ENCODE measurements at places on chromosomes 2 and 18. TPM values are rescaled to one million over a fixed set of nuclear protein-coding genes. Genes with fewer than 3 reads are reported as not detected.

Gene L3MBTL4
- total RNA-seq = 0.05 TPM

Gene DSG1
- not detected for total RNA-seq

Gene AMER3
- not detected for total RNA-seq

Gene LIPG
- total RNA-seq = not detected

Gene TANC1
- 0.16 TPM for total RNA-seq

DNA sequence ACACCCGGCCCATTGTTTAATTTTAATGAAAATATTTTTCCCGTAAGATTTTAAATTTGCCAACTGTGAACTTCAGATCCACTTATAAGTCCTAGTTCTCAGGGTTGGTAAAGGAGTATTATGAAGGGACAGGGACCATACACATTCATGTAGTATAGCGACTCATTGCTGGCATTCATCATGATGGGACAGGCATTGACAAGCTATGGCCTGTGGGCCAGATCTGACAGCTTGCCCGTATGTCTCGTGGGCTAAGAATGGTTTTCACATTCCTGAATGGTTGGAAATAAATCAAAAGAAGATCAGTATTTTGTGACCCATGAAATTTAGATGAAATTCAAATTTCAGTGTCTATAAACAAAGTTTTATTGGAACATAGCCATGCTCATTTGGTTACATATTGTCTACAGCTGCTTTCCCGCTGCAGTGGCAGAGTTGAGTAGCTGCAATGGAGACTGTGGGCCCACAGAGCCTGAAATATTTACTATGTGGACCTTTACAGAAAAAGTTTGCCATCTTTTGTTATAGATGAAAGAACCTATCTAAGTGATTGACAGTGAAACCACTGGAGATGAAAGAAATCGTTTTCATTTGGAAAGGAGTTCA, 4.1 kb downstream of the RAPGEF4 start:
- no peak overlapping the region for H3K4me3 ChIP-seq
- peaks cover 1% of the 10 kb centered on the region for H3K36me3 ChIP-seq
- no peak for DNase-seq
- H3K27ac ChIP-seq = no peak overlapping the region

GRCh38 chr2:8582651-8583399, 99.0 kb upstream of the ID2 start:
- H3K4me1 ChIP-seq = peaks cover 35% of the 10 kb centered on the region
- no peak overlapping the region for H3K4me3 ChIP-seq
- H3K27me3 ChIP-seq = peaks cover 8% of the 10 kb centered on the region

- H3K27me3 ChIP-seq = no peaks in the 10 kb centered on the region
- peaks cover 49% of the 10 kb centered on the region for H3K36me3 ChIP-seq
- peaks cover 7% of the 10 kb centered on the region for H3K4me1 ChIP-seq
- H3K4me3 ChIP-seq = no peak overlapping the region
- no peak for DNase-seq
Observed at GRCh38 chr18:21000667-21001066, 110.9 kb downstream of the ROCK1 start.

GRCh38 chr2:34241905-34242762, 643.0 kb upstream of the FAM98A start:
- DNase-seq = no peak
- H3K27ac ChIP-seq = no peak overlapping the region
- no peaks in the 10 kb centered on the region for H3K27me3 ChIP-seq
- no peaks in the 10 kb centered on the region for H3K36me3 ChIP-seq
- no peaks in the 10 kb centered on the region for H3K4me1 ChIP-seq

DNA sequence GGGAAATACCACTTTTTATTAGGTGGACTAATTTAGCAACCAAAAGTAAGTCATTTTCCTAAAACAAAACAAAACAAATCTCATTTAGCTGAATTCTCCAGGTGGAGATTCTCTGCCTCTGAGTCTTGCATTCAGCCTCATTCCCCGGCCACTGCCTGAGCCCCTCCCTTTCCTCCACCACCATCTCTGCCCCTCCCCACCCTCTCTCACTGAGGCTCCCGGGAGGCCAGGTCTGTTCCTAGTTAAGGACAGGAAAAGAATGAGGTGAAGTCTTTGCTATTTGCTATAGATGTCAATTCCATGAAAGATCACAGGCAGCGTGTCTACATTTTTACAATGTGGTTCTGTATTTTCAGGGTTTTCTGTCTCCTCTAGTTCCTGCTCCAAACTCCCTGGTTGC, 83.0 kb upstream of the SOX11 start:
- no peaks in the 10 kb centered on the region for H3K4me1 ChIP-seq
- H3K4me3 ChIP-seq = no peak overlapping the region
- H3K36me3 ChIP-seq = no peaks in the 10 kb centered on the region

- H3K4me1 ChIP-seq = peaks cover 2% of the 10 kb centered on the region
- H3K27me3 ChIP-seq = peaks cover 51% of the 10 kb centered on the region
- peaks cover 4% of the 10 kb centered on the region for H3K36me3 ChIP-seq
- H3K27ac ChIP-seq = no peak overlapping the region
Observed at GRCh38 chr2:138779406-138779780, 797 bp downstream of the NXPH2 start.

DNA sequence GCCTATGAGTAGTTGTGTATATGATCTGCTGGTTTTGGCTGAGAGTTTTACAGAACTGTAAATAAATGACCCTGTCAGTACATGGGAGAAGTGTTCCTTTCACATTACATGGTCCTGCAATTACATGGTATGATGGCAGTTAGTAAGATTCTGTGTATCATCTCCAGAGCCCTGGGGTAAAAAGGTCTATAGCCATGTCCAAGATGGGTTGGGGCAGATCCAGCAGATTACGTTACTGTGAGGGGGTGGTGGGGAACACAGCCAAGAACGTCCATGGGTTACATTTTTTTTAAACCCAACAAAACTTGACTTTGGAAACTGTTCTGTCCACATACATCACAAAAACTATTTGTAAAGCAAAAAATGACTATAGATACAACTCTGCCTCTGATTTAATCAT, 64.2 kb upstream of the LMAN1 start:
- H3K4me1 ChIP-seq = no peaks in the 10 kb centered on the region
- no peak overlapping the region for H3K4me3 ChIP-seq
- H3K27ac ChIP-seq = no peak overlapping the region
- peaks cover 20% of the 10 kb centered on the region for H3K27me3 ChIP-seq

DNA sequence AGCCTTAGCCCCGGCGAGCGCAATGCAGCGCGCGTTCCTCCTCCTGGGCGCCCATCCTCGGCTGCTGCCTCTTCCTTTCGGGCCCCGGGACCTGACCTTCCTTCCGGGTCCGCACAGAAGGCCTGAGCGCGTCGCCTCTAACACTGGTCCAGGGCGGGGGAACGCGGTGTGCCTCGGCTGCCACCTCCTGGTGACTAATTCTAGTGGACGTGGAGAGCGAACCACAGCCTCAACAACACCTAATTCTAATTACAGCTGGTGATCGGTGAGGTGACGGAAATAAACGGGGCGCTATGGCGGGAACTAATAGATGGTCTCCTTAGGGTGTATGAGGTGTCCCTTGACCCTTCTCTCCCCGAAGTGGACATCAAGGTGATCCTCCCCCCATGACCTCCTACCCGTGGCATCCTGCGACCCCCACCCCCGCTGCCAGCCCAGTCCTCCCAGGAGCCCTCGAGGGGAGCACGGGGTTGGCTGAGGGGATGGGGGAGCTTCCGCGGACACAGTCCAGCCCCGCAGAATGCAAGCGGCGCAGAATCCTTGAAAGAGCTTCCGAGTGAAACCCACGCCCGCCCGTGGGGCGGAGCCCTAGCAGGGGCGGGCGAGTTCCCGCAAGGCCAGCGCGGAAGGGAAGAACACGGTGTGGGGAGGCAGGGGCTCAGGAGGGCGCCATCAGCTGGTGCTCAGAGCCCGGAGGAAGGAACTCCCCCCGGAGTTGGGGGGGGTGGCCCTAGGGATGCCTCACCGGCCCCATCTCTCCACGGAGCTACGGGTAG, 12.8 kb upstream of the HMSD start:
- no peaks in the 10 kb centered on the region for H3K36me3 ChIP-seq
- peaks cover 4% of the 10 kb centered on the region for H3K4me1 ChIP-seq
- peak overlapping the region; percentile 70 for H3K4me3 ChIP-seq
- H3K27me3 ChIP-seq = peaks cover 24% of the 10 kb centered on the region

DNA sequence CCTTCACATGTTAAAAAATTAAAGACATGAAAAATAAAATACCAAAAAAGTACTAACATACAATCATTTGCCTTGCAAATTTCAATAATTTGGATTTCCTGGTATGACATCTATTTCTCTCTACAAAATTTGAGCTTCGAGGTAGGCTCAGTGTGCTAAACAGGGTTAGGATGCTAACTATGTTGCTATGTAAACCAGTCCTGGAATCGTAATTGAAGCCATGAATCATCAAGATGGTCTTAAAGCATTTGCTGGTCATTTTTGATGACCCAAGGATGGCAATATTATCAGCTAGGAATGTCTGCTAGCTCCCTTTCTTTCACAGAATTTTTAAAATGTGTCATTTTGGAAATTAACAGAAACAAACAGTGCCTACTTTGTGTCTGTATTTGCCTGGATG, 107.9 kb upstream of the TTC39C start:
- no peak overlapping the region for H3K27ac ChIP-seq
- DNase-seq = no peak
- no peaks in the 10 kb centered on the region for H3K4me1 ChIP-seq
- no peak overlapping the region for H3K4me3 ChIP-seq
- peaks cover 9% of the 10 kb centered on the region for H3K27me3 ChIP-seq

DNA sequence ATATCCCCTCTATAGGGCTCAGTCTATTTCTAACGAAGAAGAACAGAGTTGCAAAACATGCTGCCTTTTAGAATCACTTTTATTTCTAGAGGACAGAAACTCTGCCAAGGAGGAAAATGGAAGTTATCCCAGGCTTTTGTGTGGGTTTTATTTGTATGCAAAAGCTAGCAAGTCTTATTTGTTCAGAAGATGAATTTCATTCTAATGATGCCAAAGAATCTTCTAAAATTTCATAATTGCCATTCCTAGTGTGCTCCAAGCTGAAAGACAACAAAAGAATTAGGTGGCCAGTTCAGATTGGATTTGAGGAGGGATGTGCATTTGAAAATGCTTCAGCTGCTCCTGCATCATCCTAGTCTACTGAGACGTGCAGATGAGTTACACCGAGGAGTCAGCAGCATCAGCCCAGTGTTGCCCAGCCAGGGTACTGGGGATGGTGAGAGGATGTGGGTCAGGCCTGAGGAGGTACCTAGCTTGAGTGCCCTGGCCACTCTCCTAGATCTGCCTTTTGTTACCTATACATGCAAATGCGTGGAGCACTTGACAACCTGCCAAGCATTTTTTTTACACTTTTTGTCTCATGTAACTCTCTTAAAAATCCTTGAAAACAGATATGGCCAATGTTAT, 80.1 kb downstream of the KCNS3 start:
- no peak overlapping the region for H3K27ac ChIP-seq
- DNase-seq = no peak
- no peaks in the 10 kb centered on the region for H3K27me3 ChIP-seq
- H3K4me3 ChIP-seq = no peak overlapping the region

Measured in activated CD8-positive, alpha-beta memory T cell treated with anti-CD3 and anti-CD28 coated beads, Interleukin-2, amount 10 ng/mL, durations not matched to agents 7 days and 5 days (primary cell).